ENCODE measurements at places on chromosomes 4 and X. TPM values are rescaled to one million over a fixed set of nuclear protein-coding genes. Genes with fewer than 3 reads are reported as not detected.

Gene ENPEP
- 0.61 TPM for total RNA-seq

Gene MAOB
- total RNA-seq: 0.73 TPM

DNA sequence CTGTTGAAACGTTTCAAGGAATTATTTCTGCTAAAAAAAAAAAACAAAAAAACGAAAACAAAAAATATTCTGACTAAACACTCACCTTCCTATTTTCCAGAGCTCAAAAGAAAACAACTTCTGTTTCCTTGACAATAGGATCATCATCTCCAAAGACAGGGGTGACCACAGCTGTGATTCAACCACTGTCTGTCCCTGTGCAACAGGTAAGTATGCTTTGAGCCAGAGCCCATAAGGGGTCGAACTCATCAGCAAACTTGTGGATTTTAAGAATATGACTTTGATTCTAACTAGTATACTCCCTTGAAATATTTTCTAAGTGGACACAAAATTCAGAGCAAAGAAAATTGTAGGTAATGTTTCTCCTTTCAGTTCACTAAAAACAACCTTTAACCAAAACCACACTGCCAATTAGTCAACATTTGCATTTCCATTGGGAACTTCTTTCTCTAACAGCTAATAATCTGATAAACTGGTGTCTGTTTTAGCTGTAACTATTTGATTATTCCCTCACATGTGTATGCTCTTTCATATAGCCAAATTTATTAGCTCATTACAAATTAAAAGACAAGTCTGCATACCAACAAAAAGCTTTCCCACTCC, 186.1 kb downstream of the PALLD start:
- no peak overlapping the region for H3K4me3 ChIP-seq
- H3K36me3 ChIP-seq: no peaks in the 10 kb centered on the region
- H3K4me1 ChIP-seq: no peaks in the 10 kb centered on the region
- no peak overlapping the region for H3K27ac ChIP-seq
- no peak for DNase-seq
- H3K27me3 ChIP-seq: no peaks in the 10 kb centered on the region

GRCh38 chr4:87052615-87053014, 117.8 kb downstream of the AFF1 start:
- H3K36me3 ChIP-seq: no peaks in the 10 kb centered on the region
- H3K27me3 ChIP-seq: no peaks in the 10 kb centered on the region
- H3K27ac ChIP-seq: no peak overlapping the region
- no peaks in the 10 kb centered on the region for H3K4me1 ChIP-seq

DNA sequence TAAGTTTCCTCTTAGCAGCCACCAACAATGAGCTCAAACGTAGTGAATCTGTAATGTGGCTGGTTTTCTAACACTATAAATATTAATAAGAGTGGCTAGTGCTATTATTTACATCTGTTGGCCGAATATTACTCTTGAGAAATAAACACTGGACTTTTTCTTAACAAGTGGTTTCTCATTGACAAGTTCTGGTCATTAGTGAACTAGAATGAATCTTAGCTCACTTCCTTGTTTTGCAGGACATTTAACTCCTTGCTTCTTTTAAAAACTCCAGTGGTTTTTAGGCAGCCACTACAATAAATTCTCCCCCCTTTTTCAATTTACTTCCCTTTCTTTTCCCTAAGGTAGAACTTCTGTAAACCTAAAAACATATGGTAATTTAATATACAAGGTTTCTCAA, 177.2 kb downstream of the ARAP2 start:
- no peaks in the 10 kb centered on the region for H3K36me3 ChIP-seq
- no peaks in the 10 kb centered on the region for H3K27me3 ChIP-seq
- no peak for DNase-seq
- H3K27ac ChIP-seq: no peak overlapping the region

GRCh38 chrX:150966235-150966634, 16.9 kb upstream of the HMGB3 start:
- no peak overlapping the region for H3K27ac ChIP-seq
- no peaks in the 10 kb centered on the region for H3K36me3 ChIP-seq
- DNase-seq: no peak

- H3K27me3 ChIP-seq: no peaks in the 10 kb centered on the region
- no peaks in the 10 kb centered on the region for H3K36me3 ChIP-seq
- H3K27ac ChIP-seq: no peak overlapping the region
- no peak overlapping the region for H3K4me3 ChIP-seq
Observed at GRCh38 chr4:105963461-105964400, 68.5 kb downstream of the NPNT start.

GRCh38 chr4:165738571-165738970, 134.5 kb upstream of the TLL1 start:
- H3K4me3 ChIP-seq: no peak overlapping the region
- no peaks in the 10 kb centered on the region for H3K4me1 ChIP-seq
- DNase-seq: no peak
- no peak overlapping the region for H3K27ac ChIP-seq
- no peaks in the 10 kb centered on the region for H3K36me3 ChIP-seq
- H3K27me3 ChIP-seq: no peaks in the 10 kb centered on the region

All from H1 (cell line).